GM23338 (cell line): ENCODE measurements at places on chromosomes 13 and 19.

GRCh38 chr19:36093687-36094086 lies 17.3 kb upstream of the OVOL3 start:
- no peak for DNase-seq

DNA sequence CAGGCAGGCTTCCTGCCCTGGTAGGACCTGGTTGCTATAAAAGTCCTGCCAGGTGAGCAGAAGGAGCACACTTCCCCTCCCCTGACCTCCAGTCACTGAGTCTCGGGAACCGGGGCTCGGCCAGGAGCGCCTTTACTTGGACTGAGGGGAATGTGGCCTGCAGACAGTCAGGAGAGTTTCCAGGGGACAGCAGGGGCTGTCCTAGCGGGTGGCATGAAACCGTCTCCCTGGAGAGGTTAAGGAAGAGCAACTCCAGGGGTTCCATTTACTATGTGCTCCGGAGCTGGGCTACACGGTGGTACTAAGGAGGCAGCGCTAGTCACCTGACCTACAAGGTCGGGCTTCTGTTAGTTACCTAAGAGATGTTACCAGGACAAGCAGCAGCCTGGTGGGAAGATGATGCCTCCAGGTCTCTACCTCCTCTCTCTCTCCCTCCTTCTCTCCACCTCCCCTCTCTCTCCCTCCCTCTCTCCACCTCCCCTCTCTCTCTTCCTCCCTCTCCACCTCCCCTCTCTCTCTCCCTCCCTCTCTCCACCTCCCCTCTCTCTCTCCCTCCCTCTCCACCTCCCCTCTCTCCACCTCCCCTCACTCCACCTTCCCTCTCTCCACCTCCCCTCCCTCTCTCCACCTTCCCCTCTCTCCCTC lies 4.1 kb upstream of the CNOT3 start:
- peak; percentile 56 for DNase-seq

- DNase-seq, result no peak
Measured at GRCh38 chr13:44919104-44919804, 70.0 kb downstream of the NUFIP1 start.

- no peak for DNase-seq
Measured at GRCh38 chr19:457636-458035, 3.2 kb downstream of the SHC2 start.

DNA sequence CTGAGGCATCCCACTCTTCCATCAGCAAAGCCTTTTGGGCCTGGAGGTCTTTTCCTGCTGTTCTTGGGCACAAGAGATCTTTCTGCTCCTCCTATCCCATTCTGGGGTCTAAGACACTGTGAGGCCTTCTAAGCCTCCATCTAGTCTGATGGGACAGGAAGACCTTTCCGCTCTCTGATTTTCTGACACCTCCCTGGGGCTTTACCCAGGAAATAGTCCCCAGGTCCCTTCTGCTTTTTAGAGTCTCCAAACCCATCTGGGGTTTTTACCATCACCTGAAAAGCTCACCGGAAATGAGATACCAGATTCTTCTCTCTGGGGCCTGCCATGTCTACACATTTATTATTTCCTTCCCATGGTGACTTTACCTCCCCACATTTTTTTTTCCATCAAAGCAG lies 21.1 kb downstream of the CLEC17A start:
- DNase-seq, result no peak

DNA sequence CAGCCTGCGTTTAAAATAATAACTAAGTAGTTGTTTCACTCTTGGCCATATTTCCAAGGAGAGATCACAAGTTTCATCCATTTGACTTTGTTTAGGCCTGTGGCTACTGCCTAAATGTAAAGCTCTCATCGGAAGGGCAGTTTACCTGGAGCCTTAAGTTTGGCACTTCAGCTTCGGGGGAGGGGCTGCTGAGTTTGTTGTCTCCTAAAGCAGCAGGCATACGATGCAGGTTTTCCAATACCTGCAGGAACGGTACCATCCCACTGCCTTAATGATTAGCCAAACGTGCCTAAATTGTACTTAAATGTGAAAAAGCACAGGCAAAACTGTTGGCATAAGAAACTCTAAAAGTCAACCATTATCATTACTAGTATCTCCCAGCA lies 63.1 kb downstream of the CRYL1 start:
- peak; percentile 59 for DNase-seq

DNA sequence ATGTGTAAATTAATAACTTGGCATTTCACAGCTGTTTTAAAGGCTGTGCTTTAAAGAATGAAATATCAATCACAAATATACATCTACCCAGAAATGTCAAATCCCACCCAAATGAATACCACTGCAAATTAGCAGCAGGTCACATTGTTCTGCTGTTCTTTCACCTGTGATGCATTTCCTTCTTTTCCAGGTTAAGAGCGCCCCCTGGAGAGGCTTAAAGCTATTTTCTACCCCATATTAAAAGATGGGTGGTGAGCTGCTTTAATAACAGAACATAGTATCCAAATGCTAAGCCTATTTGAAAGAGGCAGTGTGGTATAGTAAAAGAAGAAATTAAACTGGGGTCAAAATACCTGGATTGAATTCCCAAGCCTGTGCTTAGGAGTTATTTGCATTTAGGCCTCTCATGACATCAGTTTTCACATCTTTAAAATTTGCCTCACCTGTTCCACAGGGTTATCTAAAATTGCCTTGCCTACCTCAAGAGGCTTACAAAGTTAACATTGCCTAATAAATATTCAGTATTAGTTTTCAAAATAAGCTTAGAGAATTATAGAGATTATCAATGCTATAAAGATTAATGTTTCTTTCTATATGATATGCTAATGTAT lies 396.9 kb upstream of the SLITRK5 start:
- peak; percentile 89 for DNase-seq

DNA sequence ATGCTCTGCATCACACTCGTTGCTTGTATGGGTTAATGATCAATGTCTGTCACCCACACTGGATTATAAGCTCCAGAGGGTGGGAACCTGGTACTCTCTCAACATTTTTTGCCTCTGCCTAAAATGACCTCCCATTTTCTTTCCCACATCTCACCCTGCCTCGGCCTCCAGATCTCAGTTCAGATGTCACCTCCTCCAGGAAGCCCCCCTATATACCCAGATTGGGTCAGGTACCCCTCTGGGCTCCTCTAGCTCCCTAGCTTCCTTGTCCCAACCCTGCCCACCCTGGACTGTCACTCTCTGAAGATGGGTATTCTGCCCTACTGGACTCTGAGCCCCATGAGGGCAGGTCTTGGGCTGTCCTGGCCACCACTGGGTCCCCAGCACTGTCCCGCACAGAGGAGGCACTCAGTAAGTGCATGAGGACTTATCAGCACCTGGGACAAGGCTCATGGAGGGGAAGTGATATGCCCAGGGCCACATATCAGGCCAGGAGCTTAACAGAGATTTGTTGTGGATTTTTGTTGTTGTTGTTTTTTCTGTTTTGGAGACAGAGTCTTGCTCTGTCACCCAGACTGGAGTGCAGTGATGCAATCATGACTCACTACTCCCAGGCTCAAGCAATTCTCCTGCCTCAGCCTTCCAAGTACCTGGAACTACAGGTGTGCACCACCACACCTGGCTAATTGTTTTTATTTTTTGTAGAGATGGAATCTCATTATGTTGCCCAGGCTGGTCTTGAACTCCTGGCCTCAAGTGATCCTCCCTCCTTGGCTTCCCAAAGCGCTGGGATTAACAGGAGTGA lies 23.8 kb downstream of the PRKD2 start:
- DNase-seq, result no peak

DNA sequence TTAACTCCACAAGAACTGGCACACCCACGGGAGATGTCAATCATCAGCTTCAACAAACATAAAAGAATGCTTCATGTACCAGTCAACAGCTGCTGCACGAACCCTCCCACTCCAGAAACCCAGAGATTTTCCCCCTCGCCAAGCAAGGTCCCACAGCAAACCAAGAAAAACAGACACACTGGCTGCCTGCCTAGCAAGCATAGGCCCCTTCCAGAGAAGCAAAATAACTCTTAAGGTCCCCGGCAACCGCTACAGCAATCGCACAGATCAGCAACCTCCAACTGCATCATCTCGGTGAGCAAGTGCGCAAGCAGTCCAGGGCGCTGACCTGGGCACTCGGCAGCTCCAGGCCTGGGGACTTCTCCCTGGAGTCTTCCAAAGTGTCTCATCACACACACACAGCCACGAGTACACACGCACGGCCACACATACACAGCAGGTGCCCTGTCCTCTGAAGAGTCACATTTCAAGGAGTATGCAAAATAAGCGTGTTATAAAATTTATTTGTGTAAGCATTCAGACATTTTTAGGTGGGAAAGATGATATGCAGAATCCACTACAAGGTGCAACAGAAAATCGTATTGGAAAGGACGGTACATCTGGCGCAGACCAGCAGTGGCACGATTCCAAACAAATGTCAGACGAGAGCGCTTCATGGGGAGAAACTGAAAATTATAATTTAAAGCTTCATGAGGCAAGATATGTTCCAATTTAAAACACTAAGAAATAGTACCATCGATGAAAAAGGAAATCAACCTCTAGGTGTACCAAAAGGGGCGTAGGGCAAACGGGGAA lies 125.0 kb downstream of the STK24 start:
- no peak for DNase-seq

GRCh38 chr19:50496189-50497021 lies 14.6 kb downstream of the JOSD2 start:
- DNase-seq, result peak; percentile 59

GRCh38 chr13:94419304-94419924 lies 60.1 kb downstream of the DCT start:
- no peak for DNase-seq

- DNase-seq, result peak; percentile 25
Measured at GRCh38 chr13:104143760-104144416, 1077.7 kb upstream of the SLC10A2 start.

- DNase-seq, result peak; percentile 74
Measured at GRCh38 chr19:5394551-5395505, 54.2 kb upstream of the PTPRS start.

DNA sequence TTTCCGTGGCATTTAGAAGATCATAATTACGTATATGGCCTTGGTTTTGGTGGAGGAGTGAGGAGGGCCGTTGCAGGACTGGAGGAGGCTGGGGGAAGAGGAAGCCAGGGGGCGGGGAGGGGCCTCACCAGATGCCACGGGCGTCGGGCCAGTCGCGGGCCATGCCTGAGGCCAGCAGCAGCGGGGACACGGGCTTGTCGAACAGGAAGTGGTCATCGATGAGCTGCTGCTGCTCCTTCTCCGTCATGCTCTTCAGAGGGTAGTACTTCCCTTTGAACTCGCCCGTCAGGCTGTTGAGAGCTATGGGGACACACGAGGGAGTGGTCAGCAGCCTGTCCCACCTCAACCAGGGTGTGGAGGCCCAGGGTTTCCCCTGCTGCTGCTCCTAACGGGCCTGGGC lies 11.1 kb downstream of the CKM start:
- DNase-seq, result peak; percentile 52

- DNase-seq, result peak; percentile 78
Measured at GRCh38 chr13:30421093-30422053, 920 bp upstream of the UBE2L5 start.

- DNase-seq, result peak; percentile 66
Measured at GRCh38 chr13:20776751-20777150, 3.0 kb upstream of the EEF1AKMT1 start.
